ENCODE measurements at places on chromosomes 16 and 17.

DNA sequence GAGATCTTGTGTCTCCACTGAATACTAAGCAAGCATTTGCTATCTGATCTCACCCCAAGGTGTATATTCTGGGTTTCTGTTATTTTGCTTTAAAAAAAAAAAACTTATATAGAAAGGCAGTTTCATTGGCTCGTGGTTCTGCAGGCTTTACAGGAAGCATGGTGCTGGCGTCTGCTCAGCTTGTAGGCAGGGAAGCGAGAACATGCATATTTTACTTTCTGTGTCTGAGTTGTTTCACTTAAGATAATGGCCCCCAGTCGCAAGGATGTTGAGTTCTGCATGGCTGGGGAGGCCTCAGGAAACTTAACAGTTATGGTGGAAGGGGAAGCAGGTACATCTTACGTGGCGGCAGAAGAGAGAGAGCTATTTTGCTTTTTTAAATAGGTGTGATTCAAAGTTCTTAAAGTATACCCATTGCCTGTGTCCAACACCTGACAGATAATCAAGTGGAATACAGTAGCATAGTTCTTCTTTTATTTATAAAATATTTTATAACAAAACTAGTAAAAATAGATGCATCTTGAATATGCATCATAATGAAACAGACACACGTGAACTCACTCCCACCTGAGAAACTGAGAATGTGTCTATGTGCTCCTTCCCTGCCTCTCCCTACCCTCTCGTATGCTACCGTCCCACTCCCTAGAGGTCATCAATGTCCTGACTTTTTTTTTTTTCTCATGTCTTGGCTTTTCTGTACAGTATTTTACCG lies 15.4 kb upstream of the ARHGAP17 start:
- no peak for DNase-seq

DNA sequence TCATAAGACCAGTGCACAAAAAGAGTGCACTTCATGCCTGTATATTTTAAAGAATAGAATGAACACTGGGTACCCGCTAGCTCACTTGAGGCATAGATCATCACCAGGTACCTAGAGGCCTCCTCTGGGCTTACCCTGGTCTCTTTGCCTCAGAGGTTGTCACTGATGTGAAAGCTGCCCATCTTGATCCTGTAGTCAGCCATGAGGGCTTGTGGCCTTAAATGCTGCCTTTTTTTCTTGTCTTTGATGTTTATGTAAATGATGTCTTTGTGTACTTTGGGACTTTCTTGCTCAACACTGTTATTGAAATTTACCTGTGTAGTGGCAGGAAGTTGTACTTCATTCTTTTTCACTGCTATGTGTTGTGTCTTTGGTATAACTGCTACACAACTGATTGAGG lies 26.8 kb upstream of the SLC5A10 start:
- DNase-seq: no peak

DNA sequence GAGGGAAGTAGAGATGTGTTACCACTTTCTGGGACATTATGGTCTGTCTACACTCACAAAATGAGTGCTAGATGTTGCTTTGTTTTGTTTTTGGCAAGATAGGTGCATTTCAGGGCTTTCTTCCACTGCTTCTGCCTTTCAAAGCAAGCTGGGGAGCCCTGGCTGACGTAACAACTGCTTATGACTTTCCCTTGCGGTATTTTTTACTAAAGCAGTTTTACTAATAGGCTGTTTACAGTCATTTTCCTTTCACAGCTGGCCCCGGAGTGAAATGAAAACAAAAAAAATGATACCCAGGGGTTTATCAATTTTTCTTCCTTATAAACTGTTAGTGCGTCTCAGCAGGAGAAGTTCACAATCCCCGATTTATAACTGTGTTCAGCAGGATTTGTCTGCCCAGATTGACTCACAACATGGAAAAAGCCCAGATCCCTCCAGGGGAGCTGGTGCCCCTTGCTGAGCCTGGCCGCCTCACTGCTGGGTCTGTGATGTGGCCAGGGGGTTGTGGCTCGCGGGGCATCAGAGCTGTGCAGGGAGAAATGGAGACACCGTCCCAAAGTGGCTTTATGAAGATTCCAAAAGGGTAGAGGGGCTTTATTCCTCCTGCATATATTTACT lies 184.4 kb upstream of the HS3ST3A1 start:
- peak; percentile 47 for DNase-seq

- no peak for DNase-seq
These were observed 3.8 kb upstream of the ARHGAP23 start for GRCh38 chr17:38424297-38424972.

DNA sequence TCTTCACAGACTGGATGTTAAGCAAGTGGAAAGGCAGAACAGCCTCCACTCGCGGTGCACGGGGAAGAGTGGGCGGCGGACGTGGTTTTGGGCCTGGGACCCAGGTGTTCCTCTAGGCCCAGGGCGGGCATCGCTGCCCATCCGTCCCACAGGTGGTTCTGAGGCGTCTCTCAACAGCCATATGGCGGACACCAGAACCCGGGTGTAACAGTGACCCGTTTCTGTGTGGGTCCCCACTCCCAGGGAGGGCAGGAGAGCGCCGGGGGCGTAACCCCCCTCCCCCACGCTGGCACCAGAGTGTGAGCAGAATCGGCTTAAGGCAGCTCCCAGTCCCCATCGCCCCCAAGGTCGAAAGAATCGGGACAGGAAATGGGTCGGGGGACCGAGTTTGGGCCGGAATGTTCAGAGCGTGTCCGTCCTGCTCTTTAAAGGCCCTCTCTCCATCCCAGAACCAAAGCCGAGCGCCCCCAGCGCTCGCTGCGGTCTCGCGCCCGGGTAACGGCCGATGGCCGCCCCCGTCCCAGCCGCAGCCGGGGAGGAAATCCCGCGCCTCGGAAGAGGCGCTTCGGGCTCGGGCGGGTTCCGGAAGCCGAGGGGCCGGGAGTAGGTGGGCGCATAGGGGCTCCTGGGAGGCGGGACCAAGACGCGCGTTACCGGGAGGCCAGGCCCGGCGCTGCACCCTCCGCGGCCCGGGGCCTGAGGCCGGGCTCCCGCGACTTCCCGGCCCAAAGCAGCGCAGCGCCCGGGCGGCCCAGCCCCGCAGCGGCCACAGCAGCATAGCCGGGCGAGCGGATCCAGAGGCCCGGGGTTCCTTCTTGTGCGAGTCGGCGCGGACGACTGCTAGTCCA lies at the start of gene TK2:
TK2 (minus strand) TSS at position 839 of the 848 bp plus-strand sequence; CDS start at position 778, 61 bp downstream.
- DNase-seq: peak; percentile 92

DNA sequence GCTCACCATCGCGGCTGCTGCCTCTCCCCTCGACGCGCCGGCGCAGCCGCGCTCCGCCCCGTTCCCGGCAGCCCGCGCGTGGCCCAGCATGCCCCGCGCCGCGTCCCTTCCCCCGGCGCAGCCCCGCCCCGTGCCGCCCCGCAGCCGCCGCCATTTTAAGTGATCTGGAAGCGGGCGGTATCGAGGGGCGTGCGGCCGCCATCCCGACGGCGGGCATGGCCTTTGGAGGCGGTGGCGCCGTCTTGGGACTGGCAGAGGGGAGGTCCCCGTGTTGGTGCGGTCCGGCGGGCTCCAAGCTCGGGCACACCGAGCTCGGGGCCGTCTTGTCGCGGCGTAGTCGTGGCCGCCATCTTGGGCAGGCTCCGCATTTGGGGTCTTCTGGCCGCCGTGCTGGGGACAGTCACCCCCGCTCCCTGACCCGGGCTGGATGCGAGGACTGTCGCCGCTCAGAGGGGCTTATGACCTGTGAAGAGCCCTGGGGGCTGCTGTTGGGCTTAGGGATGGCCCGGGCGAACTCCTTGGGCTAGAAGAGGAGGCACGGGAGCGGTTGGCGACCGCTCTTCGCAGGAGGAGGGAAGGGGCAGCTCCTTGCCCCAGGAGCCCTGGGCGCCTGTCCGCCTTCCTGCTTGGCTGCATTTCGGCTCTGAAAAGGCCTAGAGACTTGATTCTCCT lies at the start of gene ELOB:
ELOB (minus strand) TSS at position 50 of the 672 bp plus-strand sequence; CDS start at position 9, 41 bp downstream.
- DNase-seq: peak; percentile 99

DNA sequence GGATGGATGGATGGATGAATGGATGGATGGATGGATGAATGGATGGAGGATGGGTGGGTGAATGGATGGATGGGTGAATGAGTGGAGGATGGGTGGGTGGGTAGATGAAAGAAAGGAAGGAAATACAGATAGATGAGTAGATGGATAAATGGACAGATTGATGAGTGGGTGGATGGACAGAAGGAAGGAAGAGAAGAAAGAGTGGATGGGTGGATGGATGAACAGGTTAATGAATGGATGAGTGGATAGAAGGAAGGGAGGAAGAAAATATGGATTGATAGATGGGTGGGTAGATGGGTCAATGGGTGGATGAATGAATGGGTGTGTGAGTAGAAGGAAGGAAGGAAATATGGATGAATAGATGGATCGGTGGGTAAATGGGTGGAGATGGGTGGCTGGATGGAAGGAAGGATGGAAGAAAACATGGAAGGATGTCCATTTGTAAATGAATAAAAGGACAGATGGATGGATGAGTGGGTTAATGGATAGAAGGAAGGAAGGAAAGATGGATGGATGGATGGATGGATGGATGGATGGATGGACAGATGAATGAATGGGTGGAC lies 97.3 kb upstream of the TNRC6C start:
- no peak for DNase-seq

GRCh38 chr16:24936151-24936550 lies 79.0 kb downstream of the ARHGAP17 start:
- no peak for DNase-seq

GRCh38 chr16:70660672-70661350 lies 14.5 kb downstream of the IL34 start:
- DNase-seq: peak; percentile 49

DNA sequence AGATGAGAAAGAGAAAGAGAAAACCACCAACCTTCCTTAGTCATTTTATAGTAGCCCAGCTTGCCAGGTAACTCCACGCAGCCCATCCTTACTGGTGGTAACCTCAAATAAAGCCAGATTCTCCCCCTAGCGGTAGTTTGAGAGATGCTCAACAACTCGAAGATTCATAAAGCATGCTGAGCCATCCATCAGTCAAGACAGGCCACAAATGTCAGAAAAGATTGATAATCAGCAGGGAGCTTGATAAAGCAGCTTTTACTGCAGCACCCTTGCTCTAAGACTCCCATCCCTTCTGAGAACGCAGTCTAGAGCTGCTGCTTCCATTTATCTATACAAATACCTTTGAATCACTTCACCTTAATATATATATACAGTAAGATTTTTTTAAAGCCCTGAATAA lies 451.5 kb upstream of the HSBP1 start:
- peak; percentile 70 for DNase-seq

DNA sequence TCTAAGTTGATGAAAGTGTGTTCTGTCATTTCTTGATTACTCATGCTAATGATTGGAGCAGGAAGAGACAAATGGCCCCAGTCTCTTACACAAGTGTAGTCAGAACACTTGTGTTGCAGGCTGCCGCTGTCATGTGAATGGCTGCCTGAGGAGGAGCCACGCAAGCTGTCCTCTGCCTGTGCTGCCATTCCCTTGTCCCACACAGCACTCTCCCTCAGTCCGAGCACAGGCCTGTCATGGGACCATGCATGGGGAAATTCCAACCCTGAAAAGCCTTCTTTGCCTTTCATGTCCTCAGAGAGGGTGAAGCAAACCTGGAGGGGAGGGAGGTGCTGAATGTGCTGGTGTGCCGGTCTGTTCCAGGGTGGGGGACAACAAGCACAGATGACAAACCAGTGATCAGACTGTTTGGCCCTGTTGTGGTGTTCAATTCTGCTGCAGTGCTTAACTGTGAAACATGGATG lies 109.4 kb downstream of the MRTFB start:
- DNase-seq: no peak

GRCh38 chr17:57522042-57523005 lies 222.8 kb downstream of the CCDC182 start:
- DNase-seq: no peak

GRCh38 chr17:38326996-38327792 lies 16.6 kb downstream of the GPR179 start:
- no peak for DNase-seq

- DNase-seq: peak; percentile 34
These were observed 41.1 kb downstream of the BAHCC1 start for GRCh38 chr17:81436294-81436849.

DNA sequence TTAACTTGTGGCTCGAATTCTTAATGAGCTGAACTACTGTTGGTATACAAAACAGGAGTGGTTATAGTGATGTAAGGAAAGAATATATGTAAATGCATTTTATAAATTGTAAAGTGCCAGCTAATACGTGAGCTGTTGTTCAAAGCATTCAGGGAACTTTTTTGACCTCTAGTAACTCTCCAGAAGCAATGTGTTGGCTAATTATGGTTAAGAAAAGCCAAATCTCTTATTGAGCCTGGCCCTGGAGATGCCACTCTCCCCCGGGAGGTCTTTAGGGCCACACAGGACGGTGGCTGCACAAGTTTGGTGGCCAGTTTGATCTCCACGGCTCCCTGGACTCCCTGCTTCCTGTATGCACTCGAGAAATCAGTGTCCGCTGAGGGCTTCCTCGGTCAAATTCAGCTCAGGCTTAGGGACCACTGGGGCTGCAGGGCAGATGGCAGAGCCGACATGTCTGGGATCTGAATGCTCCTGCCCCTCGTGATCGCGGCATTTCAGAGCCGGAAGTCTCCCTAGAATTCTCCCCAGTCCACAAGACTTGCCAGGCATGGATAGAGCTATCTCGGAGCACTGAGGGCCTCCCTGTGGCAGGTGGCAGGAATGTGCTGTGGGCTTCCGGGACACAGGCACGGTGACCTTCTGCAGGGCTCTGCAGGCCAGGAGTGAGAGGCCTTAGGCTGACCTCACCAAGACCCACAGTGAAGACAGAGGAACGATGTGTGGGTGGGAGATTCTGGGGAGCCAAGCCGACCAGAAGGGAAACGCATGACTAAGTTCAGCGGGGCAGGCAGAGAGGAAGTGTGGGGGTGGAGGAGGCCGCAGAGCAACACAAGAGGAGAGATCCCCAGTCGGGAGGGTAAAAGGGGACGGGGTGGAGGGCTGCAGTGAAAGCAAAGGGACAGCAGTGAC lies 18.6 kb upstream of the PITPNM3 start:
- peak; percentile 82 for DNase-seq

GRCh38 chr17:17054636-17055035 lies 12.4 kb downstream of the MPRIP start:
- no peak for DNase-seq

DNA sequence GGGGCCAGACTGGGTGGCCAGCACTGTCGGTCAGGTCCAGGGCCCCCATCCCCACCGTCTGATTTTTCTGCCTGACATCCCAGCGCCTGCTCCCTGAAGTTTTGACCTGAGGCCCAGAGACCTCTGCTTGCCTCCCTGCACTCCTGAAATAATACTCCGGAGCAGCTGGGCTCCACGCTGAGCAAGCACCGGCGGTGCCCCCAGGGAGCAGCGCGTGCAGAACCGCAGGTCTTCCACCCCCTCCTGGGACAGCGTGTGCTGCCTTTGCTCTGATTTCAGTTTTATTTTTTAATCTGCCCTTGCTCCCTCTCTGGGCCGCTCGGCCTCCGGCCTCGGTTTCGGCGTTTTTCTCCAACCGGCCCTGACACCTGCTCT lies 132.4 kb upstream of the GSE1 start:
- no peak for DNase-seq
